NCI-H2107 (cell line): ENCODE measurements at places on chromosomes 1 and 21.

- no peak for DNase-seq
These were observed 110.3 kb downstream of the TBX15 start for GRCh38 chr1:118877668-118878396.

- no peak for DNase-seq
These were observed 2603.7 kb upstream of the TPTE start for GRCh38 chr21:7917729-7918128.

GRCh38 chr1:218200979-218201378, 84.1 kb upstream of the RRP15 start:
- no peak for DNase-seq

- no peak for DNase-seq
These were observed 29.1 kb upstream of the PLA2G4A start for GRCh38 chr1:186799689-186800054.

DNA sequence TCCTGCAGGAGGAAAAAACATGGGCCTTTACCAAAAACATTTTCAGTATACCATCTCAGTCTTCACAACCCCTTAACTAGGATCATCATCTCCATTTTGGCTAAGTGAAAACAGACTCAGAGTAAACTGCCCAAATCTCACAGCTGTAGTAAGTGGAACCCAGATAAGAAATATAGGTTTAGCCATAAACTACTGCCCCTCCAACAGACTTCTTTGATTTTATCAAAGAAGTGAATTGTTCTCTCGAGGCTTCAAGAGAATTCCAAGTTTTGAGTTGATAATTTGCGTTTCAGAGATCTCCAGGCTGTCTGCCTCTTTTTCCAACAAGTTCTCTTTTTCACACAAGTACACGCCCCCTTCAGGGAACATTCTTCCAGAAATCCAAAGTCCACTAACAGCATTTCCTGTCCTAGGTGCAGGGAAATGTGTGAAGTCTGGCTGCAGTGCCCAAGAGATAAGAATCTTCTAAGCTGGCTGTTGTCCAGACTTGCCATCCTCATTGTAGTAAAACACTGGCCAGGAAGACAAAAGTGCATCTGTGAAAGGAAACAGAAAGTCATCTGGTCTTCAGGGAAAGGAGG, 30.8 kb downstream of the RNF19B start:
- no peak for DNase-seq

DNA sequence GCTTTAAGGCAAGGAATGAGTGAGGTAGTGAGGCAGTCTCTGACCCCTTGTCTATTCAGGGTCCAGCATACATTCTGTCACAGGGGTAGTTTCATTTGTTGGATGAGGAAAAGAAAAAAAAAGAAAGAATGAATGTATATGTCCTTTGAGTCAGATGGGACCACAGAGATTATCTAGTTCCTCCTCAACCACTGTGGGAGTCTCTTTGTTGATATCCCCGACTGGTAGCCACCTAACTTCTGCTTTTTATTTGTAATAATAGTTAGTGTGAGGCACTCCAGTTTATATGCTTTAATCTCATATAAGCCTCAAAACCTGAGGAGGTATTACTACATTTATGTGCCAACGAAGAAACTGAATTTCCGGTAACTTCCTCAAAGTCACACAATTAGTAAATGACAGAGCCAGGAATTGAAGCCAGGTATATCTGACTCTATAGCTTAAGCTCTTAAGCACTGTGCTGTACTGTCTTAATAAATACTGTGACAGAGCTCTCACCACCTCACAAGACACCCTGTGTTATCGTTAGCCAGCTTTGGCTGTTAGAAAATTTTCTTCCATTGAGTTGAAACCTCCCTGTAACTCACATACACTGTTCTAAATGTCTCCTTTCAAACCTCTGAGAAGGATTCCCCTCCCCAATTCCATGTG, 82.2 kb downstream of the MDM4 start:
- no peak for DNase-seq

- peak; percentile 68 for DNase-seq
These were observed 5.7 kb downstream of the LRRC71 start for GRCh38 chr1:156926175-156926574.

- DNase-seq, result no peak
These were observed 59.4 kb upstream of the FAM20B start for GRCh38 chr1:178966312-178966711.

- peak; percentile 81 for DNase-seq
These were observed 122.3 kb upstream of the BACE2 start for GRCh38 chr21:41045534-41046268.

- DNase-seq, result no peak
These were observed 8.7 kb downstream of the ITLN1 start for GRCh38 chr1:160876311-160876710.

- DNase-seq, result no peak
These were observed 188.5 kb downstream of the NFIA start for GRCh38 chr1:61270761-61271411.

DNA sequence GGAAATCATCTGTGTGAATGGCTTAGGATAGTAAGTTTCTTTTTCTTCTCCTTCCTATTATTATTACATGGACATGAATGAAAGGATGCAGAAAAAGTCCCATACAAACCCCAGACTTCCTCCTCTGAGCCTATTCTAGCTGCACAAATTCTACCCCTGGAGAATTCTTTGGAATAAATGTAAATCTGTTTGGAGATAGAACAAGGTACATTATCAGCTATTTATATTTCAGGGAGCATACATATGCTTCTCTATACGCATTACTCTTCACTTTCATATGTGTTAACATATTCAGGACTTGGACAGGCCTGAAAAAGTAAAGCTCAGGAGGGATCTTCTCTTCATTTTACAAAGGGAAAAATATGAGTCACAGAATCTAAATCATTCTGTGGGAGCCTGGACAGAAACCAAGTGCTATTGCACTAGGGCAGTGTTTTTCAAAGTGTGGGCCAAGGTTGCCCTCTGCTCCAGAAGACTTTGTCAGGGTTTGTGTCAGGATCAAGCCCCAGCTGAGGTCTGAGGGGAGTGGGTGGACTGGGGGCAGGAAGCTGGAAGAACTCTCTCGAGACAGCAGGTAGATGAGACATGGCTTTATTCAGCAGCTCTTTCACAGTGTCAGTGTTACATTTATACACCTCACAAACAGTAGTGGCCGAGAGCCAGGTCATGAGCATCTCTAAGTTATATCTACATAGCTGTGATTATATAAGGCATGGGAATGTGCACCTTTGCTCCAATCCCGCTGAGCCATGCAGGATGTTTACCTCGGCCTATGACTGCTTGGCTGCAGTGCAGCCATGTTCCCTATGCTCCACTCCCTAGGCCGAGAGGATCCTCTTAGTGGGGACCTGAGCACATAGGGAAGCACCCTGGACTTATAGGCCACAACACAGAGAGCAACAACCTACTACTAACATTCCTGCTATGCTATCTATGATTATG, 114.3 kb downstream of the GDAP2 start:
- no peak for DNase-seq

DNA sequence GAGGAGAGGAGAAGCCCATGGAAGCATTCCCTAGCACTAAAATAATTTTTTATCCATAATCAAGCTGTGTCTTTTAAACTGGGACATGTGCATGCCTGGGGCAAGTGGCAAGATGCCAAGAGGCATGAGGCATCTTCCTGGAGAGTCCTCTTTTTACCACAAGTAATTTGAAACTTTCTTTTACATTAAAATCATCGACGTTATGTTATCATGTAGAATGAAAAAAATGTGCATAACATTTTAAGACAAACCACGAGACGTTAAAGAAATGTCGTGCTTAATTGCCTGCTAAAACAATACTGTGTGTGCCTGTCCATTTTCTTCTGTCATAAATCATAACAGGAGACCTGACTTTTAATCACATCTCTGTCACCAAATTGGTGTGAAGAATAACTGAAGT, 1.5 kb downstream of the STYXL2 start:
- no peak for DNase-seq

DNA sequence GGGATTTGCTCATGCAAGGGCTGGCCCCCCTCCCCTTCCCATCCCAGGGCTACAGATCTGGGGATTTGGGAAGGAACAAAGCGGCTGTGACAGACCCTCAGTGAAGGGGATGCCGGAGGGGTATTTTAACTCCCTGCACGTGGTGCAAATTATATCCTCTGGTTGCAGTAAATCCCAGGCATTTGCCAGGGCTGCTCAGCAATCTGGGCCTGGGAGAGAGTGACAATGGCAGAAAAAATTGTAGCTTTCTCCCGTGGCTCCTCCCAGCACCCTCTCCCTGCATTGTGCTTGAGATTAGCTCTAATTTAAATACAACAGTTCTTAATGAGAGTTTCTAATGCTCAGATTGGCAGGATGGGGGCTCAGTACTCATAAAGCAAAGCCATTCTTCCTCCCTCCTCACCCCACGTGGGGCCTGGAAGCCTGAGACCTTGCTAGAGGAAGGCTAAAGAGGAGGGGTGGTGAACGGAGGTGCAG, 129.9 kb upstream of the CD34 start:
- DNase-seq, result no peak

DNA sequence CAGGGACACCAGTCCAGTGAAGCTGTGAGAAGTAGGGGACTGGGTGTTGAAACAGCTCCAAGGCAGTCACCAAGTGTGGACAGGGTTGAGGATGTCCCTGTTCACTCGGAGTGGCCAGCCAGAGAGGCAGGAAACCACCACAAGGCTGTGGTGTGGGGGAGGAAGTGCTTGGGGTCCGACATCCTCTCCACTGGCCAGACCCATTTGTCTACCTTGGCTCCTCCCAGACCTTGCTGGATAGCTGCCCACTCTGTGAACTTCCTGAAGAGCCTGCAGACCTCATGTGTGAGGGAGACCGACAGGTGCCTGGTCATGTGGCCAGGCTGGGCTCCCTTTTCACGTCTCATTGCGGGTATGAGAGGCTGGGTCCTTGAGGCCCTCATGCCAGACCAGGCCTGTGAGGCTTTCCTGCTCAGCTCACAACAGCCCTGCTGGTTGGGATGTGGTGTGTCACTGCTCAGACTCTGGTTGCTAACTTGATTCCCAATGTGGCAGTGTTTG, 21.8 kb downstream of the CYP4B1 start:
- DNase-seq, result no peak

DNA sequence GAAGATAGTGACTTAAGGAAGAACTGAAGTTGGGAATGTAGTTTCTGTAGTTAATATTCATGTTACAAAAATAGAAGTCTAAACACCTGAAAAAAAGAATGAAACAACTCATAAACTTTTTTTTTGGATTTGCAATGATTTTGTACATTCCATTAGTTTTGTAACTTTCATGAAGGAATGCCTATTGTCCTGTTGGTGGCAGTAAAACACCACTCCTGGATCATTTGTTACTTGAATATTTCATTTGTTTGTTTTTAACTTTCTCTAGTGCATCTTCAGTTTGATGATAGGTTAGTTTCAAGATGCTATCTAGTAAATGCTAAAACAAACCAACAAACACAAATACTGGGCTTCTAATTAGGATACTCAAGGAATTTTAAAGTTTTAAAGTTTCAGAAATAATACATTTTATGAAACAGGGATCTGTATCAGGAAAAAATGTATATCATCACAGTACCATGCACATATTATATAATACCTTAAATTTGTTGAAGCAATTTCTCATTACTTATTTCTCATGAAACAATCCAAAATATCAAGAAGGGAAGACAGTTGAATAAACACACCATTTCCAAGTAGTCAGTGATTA, 229.7 kb upstream of the CACYBP start:
- DNase-seq, result peak; percentile 47

DNA sequence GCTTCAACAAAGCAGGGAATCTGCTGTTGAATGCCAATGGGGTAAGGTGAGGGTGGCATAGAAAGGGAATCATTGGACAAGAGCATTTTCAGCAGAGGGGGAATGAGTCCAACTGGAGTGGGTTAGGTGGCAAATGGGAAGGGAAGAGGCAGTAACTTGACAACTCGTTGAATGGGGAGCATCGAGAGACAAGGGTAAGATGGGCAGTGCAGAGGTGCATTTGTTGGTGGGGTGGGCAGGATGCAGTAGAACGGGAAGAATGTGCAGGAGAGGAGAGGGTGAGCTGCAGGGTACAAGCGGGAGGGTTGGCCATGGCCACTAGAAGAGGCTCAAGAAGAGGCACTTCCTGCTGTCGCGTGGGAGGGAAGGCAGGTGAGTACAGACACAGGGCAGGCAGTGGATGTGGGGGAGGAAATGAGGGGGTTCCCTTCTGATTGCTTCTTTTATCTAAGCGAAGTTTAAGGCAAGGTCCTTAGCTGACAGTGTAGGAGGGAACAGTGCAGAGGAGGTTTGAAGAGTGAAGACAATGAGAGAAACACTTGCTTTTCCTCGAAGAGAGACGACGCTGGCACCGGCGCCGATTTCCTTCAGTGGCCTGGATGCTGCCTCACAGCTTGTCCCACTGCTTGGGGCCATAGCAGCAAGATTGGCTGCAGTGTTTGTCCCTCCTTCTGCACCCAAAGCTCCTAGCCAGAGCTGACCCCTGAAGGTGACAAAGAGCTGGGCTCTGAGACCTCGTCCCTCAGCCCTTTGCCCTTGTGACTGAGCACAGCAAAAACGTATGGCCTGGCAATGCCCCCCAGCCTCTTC, 3.2 kb upstream of the IKBKE start:
- no peak for DNase-seq

DNA sequence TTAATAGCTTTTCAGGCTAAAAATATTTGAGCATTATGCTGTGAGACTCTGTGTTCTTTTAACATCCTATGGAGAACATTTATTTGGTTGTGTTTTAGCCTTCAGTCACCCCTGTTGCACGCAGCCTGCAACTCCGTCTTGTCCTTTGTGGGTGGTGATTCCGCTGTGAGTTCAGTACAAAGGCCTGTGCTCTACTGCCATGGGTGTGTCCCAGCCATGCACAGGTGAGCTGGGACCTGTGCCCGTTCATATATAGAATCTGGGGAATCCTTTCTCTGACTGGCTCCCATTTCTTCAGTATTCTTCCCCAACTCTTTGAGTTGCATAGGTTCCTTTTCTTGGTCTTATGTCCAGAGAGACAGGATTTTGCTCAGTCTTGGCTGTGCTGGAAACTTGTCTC, 61.4 kb downstream of the ACTL8 start:
- DNase-seq, result no peak

DNA sequence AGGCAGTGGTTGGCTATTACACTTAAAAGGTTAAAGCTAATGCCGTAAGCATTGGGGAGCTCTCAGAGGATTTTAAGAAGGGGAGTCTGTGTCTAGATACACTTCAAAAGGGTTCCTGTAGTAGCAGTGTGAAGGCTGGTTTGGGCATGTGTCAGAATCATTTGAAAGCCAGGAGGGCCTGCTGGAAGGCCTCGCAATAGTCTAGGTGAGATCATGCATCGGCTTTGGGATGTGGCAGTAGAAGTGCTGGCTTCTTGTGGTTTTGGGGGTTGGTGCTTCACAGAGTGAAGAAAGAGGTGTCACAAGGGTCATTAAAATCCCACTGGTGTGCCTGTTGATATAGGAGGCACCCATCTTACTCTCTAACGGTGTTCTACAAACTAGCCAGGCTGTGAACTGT, 85.7 kb downstream of the ST6GALNAC3 start:
- DNase-seq, result no peak
